ENCODE measurements at places on chromosomes 16 and 17. TPM values are rescaled to one million over a fixed set of nuclear protein-coding genes. Genes with fewer than 3 reads are reported as not detected.

The EXOC3L1 gene
- not detected for total RNA-seq

The TAC4 gene
- total RNA-seq = not detected

GRCh38 chr17:42754782-42755181 is 6.2 kb upstream of the RAMP2 start:
- no peak for DNase-seq
- no peak overlapping the region for H3K27ac ChIP-seq
- H3K4me1 ChIP-seq = no peaks in the 10 kb centered on the region
- no peaks in the 10 kb centered on the region for H3K36me3 ChIP-seq

GRCh38 chr16:72493716-72494415 is 321.9 kb upstream of the PMFBP1 start:
- H3K36me3 ChIP-seq = no peaks in the 10 kb centered on the region
- no peak overlapping the region for H3K4me3 ChIP-seq
- H3K27ac ChIP-seq = no peak overlapping the region
- no peaks in the 10 kb centered on the region for H3K27me3 ChIP-seq
- no peaks in the 10 kb centered on the region for H3K4me1 ChIP-seq

The EVI2A gene
- 22.0 TPM for total RNA-seq

GRCh38 chr16:2478279-2478678 is 3.4 kb downstream of the TBC1D24 start:
- H3K27me3 ChIP-seq = no peaks in the 10 kb centered on the region
- H3K36me3 ChIP-seq = no peaks in the 10 kb centered on the region

- DNase-seq = no peak
- no peaks in the 10 kb centered on the region for H3K4me1 ChIP-seq
- H3K4me3 ChIP-seq = no peak overlapping the region
- H3K27ac ChIP-seq = no peak overlapping the region
- no peaks in the 10 kb centered on the region for H3K27me3 ChIP-seq
These were observed 57.1 kb upstream of the AXIN2 start for GRCh38 chr17:65618516-65618915.

- DNase-seq = peak; percentile 13
- no peaks in the 10 kb centered on the region for H3K27me3 ChIP-seq
- peaks cover 7% of the 10 kb centered on the region for H3K36me3 ChIP-seq
These were observed 87.8 kb upstream of the NOL11 start for GRCh38 chr17:67629971-67630320.

DNA sequence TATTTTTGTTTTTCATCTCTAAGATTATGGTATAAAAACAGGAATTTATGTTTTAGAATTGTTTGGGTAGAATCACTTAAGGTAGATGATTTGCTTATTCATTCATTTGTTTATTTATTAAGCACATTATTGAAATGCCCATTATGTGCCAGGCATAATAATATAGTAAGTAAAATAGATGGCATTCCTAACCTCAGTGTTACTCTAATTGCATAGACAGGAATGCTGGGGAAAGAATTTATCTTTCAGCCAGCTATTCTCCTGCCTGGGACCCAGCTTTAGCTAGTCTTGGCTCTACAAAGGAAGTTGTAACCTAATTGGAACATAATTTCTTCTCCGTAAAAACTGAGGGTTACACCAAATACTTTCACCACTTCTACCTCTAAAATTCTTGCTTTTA is 44.6 kb downstream of the NFAT5 start:
- DNase-seq = no peak
- no peak overlapping the region for H3K27ac ChIP-seq
- peaks cover 9% of the 10 kb centered on the region for H3K36me3 ChIP-seq
- no peak overlapping the region for H3K4me3 ChIP-seq
- H3K27me3 ChIP-seq = no peaks in the 10 kb centered on the region

The TMEM204 gene
- 7.7 TPM for total RNA-seq

GRCh38 chr17:16909472-16910246 is 62.3 kb downstream of the TNFRSF13B start:
- no peaks in the 10 kb centered on the region for H3K27me3 ChIP-seq
- H3K27ac ChIP-seq = no peak overlapping the region
- no peak for DNase-seq
- H3K36me3 ChIP-seq = no peaks in the 10 kb centered on the region

- peaks cover 11% of the 10 kb centered on the region for H3K4me1 ChIP-seq
- H3K4me3 ChIP-seq = no peak overlapping the region
- H3K36me3 ChIP-seq = no peaks in the 10 kb centered on the region
- DNase-seq = no peak
- no peaks in the 10 kb centered on the region for H3K27me3 ChIP-seq
- no peak overlapping the region for H3K27ac ChIP-seq
These were observed 3.6 kb downstream of the BORCS6 start for GRCh38 chr17:8186446-8186786.

DNA sequence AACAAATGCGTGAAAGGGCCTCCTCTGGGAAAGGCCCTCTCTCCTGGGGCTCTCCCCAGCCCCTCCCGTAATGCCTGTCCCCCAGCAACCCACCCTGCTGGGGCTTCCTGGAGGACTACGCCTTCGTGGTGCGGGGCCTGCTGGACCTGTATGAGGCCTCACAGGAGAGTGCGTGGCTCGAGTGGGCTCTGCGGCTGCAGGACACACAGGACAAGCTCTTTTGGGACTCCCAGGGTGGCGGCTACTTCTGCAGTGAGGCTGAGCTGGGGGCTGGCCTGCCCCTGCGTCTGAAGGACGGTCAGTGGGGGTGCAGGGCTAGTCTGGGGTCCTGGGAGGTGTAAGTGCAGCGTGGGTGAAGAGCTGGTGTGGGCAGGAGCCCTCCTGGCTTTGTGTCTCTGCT is 4.9 kb downstream of the SPATA20 start:
- H3K27me3 ChIP-seq = no peaks in the 10 kb centered on the region
- DNase-seq = no peak
- no peak overlapping the region for H3K27ac ChIP-seq
- H3K36me3 ChIP-seq = no peaks in the 10 kb centered on the region
- H3K4me1 ChIP-seq = no peaks in the 10 kb centered on the region
- H3K4me3 ChIP-seq = no peak overlapping the region

The IL17C gene
- total RNA-seq = not detected

GRCh38 chr17:79706931-79707850 is 23.6 kb upstream of the ENPP7 start:
- H3K27ac ChIP-seq = no peak overlapping the region
- H3K36me3 ChIP-seq = no peaks in the 10 kb centered on the region
- no peaks in the 10 kb centered on the region for H3K27me3 ChIP-seq
- no peak for DNase-seq

- no peaks in the 10 kb centered on the region for H3K27me3 ChIP-seq
- H3K4me1 ChIP-seq = peaks cover 9% of the 10 kb centered on the region
- no peak overlapping the region for H3K27ac ChIP-seq
These were observed 28.4 kb downstream of the SBK1 start for GRCh38 chr16:28320741-28321140.

The C1QTNF8 gene
- not detected for total RNA-seq

DNA sequence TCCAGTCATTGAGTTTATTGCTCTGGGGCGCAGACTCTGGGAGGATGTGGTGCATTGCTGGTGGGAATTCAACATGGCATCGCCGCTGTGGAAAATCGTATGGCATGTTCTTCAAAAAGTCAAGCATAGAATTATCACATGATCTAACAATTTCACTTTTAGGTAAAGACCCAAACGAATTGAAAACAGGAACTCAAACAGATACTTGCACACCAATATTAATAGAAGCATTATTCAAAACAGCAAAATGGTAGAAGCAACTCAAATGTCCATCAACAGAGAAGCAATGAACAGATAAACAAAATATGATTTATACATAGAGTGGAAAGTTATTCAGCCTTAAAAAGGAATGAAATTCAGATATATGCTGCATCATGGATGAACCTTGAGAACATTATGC is 15.9 kb downstream of the PIK3R6 start:
- H3K4me1 ChIP-seq = no peaks in the 10 kb centered on the region
- no peaks in the 10 kb centered on the region for H3K36me3 ChIP-seq
- no peak for DNase-seq
- no peaks in the 10 kb centered on the region for H3K27me3 ChIP-seq
- H3K27ac ChIP-seq = no peak overlapping the region

The ANKRD13B gene
- total RNA-seq = 14.1 TPM

- H3K27me3 ChIP-seq = no peaks in the 10 kb centered on the region
- H3K4me3 ChIP-seq = no peak overlapping the region
- H3K36me3 ChIP-seq = peaks cover 10% of the 10 kb centered on the region
- H3K4me1 ChIP-seq = peaks cover 27% of the 10 kb centered on the region
- no peak overlapping the region for H3K27ac ChIP-seq
These were observed 13.9 kb downstream of the NUP93 start for GRCh38 chr16:56743840-56744239.

The CRHR1 gene
- not detected for total RNA-seq

- no peaks in the 10 kb centered on the region for H3K36me3 ChIP-seq
- H3K4me1 ChIP-seq = peaks cover 6% of the 10 kb centered on the region
- DNase-seq = no peak
- H3K4me3 ChIP-seq = no peak overlapping the region
- H3K27ac ChIP-seq = no peak overlapping the region
- no peaks in the 10 kb centered on the region for H3K27me3 ChIP-seq
These were observed 51.4 kb downstream of the TBC1D16 start for GRCh38 chr17:79984045-79984840.

DNA sequence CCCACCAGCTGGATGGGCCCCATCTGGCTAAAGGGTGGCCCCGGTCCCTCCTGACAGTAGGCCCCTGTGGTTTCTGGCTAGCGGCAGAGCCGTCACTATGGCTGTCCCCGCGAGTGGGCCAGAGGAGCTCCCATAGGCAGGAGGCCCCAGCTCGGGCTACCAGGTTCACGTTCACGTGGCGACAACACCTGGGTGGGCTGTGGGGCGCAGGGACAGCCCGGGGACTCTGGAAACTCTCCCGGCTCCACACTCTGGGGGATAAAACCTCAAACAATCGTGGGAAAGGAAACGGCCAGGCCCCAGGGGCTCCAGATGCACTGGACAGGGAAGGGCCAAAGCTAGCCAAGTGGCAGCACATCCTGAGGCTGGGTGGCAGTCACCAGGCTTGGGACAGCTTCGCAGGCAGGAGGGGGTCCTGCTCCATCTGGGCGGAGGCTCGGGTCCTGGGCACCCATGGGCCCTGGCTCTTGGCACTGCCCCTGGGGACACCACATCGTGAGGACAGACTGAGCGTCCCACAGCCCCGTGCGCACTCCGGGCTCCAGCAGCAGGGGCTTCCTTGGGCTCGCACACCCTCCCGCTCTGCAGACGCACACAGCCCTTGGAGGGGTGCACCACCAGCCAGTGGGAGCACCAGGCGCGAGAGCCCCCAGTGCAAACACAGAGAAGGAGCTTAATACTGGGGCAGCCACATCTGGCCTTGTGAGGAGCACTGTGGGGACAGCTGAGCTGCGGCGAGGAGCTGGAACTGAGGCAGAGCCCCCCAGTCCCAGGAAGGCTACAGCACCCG is 4.4 kb downstream of the RNF166 start:
- H3K4me1 ChIP-seq = peaks cover 71% of the 10 kb centered on the region
- peak; percentile 26 for DNase-seq

Measured in activated naive CD4-positive, alpha-beta T cell treated with anti-CD3 and anti-CD28 coated beads for 36 hours (primary cell).